NCI-H146 (cell line): ENCODE measurements at places on chromosomes 13 and 19.

- DNase-seq = peak; percentile 78
Observed at GRCh38 chr19:40605216-40605971, 4.2 kb downstream of the LTBP4 start.

- DNase-seq = no peak
Observed at GRCh38 chr13:113417008-113417751, 36.1 kb downstream of the ADPRHL1 start.

GRCh38 chr13:40540328-40541044 lies 126.0 kb downstream of the FOXO1 start:
- no peak for DNase-seq

- DNase-seq = peak; percentile 83
Observed at GRCh38 chr13:69857183-69857821, 250.3 kb upstream of the ATXN8OS start.

GRCh38 chr13:113652404-113653263 lies 5.4 kb downstream of the ATP4B start:
- DNase-seq = no peak

DNA sequence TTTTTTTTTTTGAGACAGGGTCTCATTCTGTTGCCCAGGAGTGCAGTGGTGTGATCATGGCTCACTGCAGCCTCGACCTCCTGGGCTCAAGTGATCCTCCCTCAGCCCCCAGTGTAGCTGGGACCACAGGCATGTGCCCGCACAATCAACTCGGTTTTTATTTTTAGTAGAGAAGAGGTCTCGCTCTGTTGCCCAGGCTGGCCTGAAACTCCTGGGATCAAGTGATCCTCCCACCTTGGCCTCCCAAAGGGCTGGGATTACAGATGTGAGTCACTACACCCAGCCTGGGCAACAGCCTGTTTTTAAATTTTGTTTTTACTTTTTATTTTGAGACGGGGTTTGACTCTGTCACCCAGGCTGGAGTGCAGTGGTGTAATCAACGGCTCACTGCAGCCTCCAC lies 2.3 kb upstream of the KDM4B start:
- DNase-seq = no peak

GRCh38 chr19:46691948-46692347 lies 25.0 kb downstream of the PRKD2 start:
- no peak for DNase-seq

DNA sequence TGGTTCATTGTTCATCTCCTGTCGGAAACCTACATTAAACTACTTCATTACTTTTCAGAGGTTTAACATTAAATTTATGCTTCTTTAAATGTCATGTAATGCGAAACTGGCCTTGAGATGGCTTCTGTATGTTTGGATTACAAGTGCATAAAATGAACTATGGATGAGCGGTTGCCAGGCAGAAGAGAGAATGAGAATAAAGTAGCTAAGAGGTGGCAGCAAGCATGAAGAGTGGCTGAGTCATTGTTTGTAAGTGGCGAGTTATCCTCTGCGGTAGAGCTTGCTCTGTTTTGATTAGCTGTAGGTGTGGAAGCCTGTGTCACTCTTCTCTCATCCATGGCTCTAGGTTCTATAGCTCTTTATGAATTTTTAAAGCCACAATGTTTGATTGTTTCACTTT lies 1139.6 kb upstream of the PCDH9 start:
- DNase-seq = peak; percentile 3

DNA sequence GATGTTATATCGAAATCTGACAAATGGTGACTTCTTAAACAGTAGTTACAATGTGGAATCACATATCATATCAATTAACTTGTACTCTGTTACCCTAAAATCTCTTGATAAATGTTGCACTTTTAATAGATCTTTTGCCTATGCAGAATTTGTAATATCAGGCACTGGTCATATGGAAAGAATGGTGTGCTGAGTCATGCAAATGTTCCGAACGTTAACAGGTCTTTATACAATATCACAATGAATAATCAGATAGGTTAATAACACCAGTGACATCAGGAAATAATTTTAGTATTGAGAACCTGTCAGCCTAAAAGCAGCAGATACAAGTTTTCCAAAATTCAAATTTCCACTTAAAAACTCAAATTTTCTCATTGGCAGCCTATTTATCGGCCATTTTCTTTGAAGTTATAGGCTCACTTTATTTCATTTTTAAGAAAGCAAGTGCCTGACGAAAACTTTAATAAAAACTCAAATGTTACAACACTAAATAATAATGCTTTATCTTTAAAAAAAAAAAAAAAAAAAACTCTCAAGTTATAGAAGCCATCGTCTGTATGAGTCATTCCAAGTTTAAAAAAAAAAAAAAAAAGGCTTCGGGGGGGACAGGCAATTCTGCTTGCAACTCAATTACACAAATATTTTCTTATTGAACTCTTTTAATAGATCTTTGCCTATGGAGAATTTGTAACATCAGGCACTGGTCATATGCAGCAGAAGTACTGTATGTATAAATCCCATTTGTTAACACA lies 180.9 kb downstream of the DIAPH3 start:
- no peak for DNase-seq

DNA sequence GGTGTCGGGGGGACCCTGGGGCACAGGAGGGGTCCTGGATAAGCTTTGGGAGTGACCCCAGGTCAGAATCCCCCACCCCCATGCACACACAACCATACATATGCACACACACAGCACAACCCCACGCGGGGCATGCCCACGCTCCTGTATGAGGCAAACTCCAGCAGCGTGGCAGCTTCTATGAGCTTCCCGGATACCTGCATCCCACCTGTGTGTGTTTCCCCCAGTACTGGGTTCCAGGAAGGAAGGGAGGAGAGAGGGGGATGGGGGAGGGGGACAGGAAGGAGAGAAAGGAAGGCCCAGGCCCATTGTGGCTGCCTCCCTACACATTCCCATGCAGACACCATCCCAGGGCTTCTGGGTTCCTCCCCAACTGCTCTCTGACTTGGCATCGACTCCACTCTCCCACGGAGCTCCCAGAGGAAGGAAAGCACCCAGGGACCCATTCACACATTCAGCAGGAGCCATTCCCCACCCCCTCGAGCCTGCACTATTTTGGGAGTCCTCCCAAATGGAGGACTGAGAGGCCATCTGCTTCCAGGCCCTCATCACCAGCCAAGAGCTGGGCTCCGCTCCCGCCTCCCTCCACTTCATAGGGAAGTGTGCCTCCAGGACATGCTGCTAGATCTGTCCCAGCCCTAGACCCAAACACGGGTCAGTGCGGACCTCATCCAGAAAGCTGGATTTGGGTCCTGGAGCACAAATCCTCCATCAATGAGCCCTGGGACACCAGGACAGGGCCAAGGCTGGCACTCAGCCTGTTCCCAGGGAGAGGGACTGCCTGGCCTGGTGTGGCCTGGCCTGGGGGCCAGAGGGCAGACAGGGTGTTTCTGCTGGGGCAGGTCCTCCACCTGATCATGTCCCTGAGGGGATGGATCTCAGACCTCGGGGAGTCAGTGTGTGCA lies 13.2 kb downstream of the PRR36 start:
- DNase-seq = no peak

- peak; percentile 43 for DNase-seq
Observed at GRCh38 chr13:94967183-94968039, 255.1 kb upstream of the SOX21 start.

GRCh38 chr19:5955636-5955935 lies 22.4 kb downstream of the RANBP3 start:
- no peak for DNase-seq

GRCh38 chr13:100860866-100861265 lies 186.3 kb upstream of the TMTC4 start:
- no peak for DNase-seq

DNA sequence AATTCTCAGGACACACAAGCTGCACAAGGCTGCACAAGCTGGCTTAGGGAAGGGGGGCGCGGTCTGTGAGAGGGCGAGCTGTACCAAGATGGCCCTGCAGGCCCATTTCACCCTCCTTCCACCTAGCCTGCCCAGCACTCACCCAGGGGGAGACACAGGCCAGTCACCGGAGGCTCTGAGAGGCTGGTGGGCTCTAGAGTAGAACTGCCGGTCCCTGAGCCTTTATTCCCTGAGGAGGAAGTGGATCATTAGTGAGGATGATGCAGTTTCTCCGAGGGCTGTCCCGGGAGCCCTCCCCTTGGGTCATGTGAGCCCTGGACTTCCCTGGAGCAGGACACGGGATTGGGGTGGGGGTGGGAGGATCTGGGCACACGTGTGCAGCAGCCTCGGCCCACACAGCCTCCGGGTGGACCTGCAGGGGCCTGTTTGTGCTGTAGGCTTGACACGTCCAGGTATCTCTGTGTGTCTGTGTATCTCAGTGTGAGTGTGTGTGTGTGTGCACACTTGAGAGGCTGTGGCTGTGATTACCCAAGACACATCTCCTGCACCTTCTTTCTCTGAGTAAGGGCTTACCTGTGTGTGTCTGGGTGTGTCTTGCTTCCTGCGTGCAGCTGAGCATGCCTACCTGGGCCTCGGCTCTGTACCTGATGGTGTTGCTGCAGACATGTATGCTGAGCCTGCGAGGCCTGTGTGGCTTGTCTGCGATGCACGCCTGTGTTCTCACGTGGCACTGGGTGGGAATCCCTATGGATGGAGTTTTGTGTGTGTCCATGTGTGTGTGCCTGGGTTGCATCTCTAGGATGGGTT lies at the start of gene ACP5:
Gene ACP5 (minus strand): TSS at position 195 of the 807 bp plus-strand sequence. CDS start 328 bp downstream, outside the sequence.
- DNase-seq = no peak
